ENCODE measurements at places on chromosomes 12 and 14.

- DNase-seq: no peak
Observed at GRCh38 chr14:52596320-52596719, 43.7 kb downstream of the GPR137C start.

DNA sequence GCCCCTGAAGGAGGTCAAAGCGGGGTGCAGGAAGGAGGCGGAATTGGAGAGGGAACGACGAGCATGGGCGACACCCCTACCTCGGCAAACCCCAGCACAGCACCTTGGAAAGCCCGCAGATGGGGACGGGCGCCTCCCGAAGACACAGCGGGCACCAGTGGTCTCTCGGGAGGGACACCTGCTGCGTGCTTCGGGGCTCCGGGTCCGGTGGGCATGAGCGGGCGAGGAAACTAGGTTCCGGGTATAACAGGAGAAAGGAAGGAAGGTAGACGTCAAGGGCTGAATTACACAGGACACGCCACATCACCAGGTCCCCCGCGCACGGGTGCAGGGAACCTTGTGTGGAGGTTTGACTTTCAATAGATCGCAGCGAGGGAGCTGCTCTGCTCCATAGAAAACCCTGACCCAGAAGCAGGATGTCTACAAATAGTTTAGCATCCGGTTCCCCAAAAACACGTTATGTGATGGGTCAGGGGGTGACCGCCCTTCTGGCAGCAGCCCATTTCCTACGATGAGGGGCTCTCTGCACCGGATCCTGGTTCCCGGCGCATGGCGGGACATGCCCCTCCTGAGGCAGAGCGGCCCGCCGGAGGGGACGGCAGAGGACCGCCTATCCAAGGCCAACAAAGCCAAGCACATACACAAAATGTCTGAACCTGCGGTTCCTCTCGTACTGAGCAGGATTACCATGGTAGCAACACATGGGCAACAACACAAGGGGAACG lies 196.9 kb downstream of the ALG10 start:
- no peak for DNase-seq

- no peak for DNase-seq
Observed at GRCh38 chr12:119838826-119839600, 38.1 kb downstream of the CIT start.

GRCh38 chr14:54786838-54787237 lies 115.8 kb downstream of the GCH1 start:
- DNase-seq: no peak

DNA sequence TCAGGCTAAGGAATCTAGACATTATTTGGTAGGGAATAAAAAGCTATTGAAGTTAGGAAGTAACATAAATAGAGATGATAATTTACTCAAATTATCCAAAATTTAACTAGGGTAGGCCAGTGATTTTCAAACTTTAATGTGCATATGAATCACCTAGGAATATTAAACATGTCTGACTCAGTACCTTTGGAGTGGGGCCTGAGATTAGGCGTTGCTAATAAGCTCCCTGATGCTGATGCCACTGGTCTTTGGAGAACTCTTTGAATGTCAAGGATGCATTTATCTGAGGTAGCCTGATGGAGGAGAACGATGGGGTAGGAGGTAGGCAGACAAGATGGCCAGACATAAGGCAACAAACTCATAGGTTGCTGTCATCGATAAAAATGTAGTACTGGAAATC lies 33.2 kb downstream of the EFCAB11 start:
- no peak for DNase-seq

DNA sequence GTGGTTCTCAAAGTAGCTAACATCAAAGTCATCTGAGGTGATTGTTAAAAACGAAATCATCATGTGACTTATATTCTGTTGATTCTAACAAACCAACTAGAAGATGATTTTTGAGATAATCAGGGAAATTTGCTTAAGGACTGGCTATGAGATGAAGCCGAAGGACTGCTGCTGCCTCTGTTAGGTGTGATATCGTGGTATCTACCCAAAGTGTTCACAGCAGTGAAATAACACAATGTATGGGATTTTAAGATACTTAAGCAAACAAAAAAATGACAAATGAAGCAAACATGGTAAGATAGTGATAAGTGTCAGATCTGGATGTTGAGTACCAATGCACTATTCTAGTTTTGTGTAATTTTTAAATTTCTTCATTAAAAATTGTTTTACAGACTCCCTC lies 59.1 kb downstream of the GXYLT1 start:
- DNase-seq: no peak

GRCh38 chr14:98966016-98966415 lies 306.0 kb downstream of the BCL11B start:
- no peak for DNase-seq

- DNase-seq: no peak
Observed at GRCh38 chr12:49013428-49013827, 5.1 kb downstream of the PRKAG1 start.

DNA sequence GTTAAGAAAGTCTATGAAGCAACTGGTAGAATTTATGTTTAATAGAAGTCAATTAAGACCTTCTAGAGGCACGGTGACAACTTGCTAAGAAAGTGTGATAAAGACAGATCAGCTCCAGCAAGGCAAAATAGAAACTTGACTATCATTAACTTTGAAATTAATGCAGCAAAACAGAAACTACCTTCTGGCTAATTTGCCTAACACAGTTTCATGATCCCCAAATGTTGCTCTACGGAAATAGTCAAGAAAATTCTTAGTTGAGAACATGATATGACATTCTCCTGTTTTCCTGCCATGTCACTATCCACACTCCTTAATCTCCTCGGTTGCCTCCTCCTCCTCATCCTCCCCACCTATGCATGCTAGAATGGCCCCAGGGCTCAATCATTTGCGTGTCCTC lies 4.2 kb downstream of the DENND5B start:
- DNase-seq: no peak

DNA sequence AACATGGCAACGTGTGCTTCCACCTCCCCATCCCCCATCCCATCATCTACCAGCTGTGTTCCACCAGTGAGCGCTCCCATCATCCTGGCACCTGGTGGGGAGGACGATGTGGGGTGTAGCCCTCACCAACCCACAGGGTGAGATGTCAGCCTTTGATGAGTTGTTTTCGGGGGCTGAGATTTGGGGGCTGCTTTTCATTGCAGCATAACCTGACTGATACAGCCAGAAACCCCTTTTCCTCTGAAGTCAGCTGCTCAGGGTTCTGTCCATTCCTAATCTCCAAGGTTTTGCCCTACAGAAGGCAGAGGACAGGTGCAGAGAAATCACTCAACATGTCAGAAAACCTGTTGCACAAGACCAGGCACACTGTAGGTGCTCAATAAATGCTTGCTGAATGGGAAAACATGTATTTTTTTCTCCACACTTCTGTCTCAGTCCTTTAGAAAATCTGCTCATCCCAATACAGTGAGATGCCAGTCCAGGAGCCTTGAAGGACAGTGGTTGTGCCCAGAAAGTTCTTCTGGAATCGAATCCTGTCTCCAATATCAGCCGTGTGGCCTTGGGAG lies 239.8 kb downstream of the RBM19 start:
- no peak for DNase-seq

DNA sequence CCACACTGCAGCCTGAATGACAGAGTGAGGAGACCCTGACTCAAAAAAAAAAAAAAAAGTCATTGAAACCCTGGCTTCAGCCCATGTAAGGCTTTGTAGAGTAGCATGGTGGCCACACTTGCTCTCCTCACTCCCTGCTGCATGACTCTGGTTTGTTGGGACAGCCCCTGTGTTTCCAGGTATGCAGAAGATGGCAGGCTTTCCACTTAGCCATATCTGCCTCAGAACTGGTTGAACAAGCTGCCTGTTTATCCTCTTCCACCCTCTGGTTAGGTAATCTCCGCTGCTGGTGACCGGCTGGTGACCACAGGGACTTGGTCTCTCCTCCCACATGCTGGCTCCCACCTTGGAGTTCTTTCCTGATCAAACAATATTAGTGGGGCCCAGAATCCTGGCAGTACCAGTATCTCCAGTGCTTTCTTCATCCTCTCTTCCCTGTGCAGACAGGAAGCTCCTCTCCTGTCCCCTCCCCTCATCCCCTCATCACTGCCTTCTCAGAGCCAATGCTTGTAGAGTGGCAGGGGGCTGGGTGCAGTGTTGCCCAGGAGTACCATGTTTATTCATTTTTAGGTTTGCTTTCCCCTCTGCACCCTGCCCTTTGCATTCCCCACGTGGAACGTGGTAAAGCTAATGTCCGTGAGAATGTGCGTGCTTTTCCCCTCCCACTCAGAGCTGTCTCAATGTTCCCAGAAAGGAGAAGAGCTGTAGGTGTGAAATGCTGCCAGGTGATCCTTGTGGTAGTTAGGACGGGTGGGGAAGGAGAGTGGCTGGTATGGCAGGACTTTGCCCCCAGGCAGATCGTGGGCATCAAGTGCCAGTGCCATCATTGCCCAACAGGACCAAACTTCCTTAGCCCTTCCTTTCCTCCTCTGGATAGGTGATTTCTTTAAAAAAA lies 11.3 kb downstream of the ABHD12B start:
- DNase-seq: peak; percentile 18

- no peak for DNase-seq
Observed at GRCh38 chr12:114221957-114222630, 183.8 kb downstream of the TBX5 start.

DNA sequence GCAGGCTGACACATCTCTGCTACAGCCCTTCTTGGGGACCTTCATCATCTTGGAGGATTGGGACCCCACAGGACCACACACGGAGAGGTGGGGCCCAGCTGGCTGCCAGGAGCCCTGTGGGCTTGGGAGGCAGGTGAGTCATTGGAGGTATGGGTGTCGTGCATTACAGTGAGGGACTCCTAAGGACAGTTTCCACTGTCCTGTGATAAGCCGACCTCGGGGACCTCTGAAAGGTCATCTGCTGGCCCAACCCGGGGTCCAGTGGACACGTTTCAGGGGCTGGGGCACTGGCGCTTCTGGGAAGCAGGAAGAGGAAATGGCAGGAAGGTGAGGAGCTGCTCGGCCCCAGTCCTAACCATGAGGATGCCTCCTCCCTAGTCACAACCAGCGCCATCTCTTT lies 238.0 kb downstream of the BCL11B start:
- no peak for DNase-seq

GRCh38 chr14:68936476-68936875 lies 42.6 kb downstream of the ACTN1 start:
- no peak for DNase-seq

DNA sequence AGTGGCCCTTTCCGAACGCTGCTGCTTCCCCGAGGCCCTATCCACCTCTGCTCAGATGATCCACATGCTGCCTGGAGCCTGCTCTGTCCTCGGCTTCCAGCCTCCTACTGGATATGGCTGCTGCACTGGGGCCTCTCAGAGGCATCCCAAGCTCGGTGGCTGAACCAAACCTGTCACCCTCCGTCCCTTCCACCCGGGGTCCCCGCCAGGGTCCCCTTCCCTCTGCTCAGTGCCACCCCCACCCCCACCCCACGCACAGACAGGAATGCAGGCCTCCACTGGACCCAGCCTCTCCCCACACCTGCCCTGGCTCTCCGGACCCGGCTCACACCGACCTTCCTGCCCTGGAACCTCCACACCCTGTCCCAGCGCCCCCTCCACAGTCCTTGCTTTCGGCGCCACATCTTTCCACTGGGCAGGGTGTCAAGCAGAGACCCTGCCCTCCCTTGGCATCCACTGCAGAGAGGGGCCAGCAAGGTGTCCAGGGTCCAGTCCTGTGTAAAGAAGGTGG lies 6.1 kb downstream of the CEP170B start:
- no peak for DNase-seq

DNA sequence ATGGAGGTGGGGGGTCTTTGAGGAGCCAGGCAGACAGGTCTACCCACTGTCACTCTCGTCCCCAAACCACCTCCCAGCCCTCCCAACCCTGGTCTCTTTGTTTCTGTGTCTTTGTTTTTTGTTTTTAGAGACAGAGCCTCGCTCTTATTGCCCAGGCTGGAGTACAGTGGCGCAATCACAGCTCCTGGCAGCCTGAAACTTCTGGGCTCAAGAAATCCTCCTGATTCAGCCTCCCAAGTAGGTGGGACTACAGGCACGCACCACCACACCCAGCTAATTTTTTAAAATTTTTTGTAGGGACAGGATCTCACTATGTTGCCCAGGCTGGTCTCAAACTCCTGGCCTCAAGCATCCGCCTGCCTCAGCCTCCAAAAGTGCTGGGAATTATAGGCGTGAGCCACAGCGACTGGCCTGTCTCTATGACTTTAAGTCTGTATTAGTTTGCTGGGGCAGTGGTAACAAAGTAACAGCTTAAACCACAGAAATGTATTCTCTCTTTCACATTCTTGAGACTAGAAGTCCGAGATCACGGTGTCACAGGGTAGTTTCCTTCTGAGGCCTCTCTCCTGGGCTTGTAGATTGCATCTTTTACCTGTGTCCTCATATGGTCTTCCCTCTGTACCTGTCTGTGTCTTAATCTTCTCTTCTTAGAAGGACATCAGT lies 26.1 kb downstream of the DTX1 start:
- DNase-seq: no peak

GRCh38 chr14:92493024-92493423 lies 20.6 kb upstream of the RIN3 start:
- no peak for DNase-seq

GRCh38 chr12:108826101-108826806 lies 31.1 kb downstream of the SSH1 start:
- DNase-seq: no peak

- DNase-seq: no peak
Observed at GRCh38 chr12:98149270-98149669, 366.1 kb upstream of the TMPO start.

GRCh38 chr14:24157331-24157730 lies 3.7 kb upstream of the IRF9 start:
- no peak for DNase-seq

DNA sequence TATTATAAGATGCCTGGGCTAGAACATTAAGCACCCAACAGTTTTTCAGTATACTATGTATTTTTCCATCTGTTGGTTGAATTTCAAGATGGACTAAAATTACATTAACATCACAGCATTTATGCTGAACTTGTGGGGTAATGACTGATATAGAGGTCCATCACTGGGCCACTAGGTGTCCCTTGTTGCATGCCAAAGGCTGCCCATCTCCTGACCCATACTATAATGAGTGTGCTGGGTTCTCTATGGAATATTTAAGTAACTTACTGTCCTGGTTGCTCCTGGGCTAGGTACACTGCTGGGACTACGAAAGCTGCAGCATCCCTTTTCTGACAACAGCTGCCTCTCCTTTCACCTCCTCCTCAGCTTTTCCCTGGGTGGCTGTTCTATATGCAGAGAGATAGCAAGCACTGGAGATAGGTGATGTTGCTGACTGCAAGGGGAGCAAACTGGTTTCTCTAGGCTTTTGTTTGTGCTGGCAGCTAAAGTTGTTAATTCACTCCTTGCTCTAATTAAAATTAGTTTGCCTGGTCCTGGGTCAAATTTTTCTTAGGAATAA lies 138.6 kb upstream of the TRHDE start:
- DNase-seq: no peak

DNA sequence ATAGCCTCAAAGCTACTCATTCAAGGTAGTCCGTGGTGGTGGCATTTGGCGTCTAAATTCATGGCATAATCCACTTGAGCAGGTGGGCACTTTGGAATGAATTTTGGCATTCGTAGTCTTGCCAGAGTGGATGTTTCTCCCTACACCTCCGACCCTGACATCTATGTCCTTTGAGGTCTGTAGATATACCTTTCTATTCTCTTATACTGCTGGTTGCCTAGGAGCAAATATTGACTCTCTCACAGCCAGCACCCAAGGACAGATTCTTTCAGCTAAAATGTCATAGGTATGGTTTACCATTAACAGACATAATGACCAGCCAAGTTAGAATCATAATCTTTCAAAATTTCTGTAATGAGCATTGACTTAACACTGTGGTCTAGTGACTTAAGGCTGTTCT lies 47.4 kb upstream of the FLRT2 start:
- no peak for DNase-seq

- no peak for DNase-seq
Observed at GRCh38 chr12:88559772-88560171, 20.5 kb downstream of the KITLG start.
